Mucosa of descending colon (tissue), 3 donors: ENCODE measurements at places on chromosomes 16 and 17. TPM values are rescaled to one million over a fixed set of nuclear protein-coding genes. Genes with fewer than 3 reads are reported as not detected.

PRR11 gene
- 3.5 TPM for total RNA-seq

C17orf67 gene
- total RNA-seq, result 1.1 TPM

CES3 gene
- total RNA-seq, result 264 TPM

ZKSCAN2 gene
- 2.1 TPM for total RNA-seq

TBC1D3H gene
- not detected for total RNA-seq

FNDC8 gene
- not detected for total RNA-seq

TERB1 gene
- 0.32 TPM for total RNA-seq

SEZ6L2 gene
- total RNA-seq, result 7.0 TPM

ABCC12 gene
- not detected for total RNA-seq

HSD17B1 gene
- 1.7 TPM for total RNA-seq

PRKCB gene
- total RNA-seq, result 29.0 TPM
